ENCODE measurements at places on chromosomes 11 and 22. TPM values are rescaled to one million over a fixed set of nuclear protein-coding genes. Genes with fewer than 3 reads are reported as not detected.

GRCh38 chr11:96215110-96215782 is 127.7 kb downstream of the MAML2 start:
- ATAC-seq, result no peak

GRCh38 chr11:61149624-61150615 is 11.3 kb downstream of the VPS37C start:
- peak; percentile 24 for ATAC-seq

DNA sequence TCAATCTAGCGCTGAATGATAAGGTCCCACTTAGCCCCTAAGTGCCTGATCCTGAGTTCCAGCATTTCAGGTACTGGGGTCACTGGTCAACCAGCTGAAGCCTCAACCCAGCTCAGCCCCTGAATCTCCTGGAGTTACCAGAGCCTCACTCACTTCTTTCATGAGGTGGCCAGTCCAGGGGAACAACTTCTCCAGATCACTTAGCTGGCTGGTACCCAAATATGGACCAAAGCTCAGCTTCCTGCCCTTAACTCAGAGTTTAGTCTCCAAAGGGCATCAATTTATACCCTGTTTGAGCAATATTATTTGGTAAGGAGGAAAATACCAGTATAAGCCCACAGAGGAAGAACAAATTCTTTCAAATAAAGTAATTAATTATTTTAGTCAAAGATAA is 105.6 kb downstream of the SLC1A2 start:
- no peak for ATAC-seq

DNA sequence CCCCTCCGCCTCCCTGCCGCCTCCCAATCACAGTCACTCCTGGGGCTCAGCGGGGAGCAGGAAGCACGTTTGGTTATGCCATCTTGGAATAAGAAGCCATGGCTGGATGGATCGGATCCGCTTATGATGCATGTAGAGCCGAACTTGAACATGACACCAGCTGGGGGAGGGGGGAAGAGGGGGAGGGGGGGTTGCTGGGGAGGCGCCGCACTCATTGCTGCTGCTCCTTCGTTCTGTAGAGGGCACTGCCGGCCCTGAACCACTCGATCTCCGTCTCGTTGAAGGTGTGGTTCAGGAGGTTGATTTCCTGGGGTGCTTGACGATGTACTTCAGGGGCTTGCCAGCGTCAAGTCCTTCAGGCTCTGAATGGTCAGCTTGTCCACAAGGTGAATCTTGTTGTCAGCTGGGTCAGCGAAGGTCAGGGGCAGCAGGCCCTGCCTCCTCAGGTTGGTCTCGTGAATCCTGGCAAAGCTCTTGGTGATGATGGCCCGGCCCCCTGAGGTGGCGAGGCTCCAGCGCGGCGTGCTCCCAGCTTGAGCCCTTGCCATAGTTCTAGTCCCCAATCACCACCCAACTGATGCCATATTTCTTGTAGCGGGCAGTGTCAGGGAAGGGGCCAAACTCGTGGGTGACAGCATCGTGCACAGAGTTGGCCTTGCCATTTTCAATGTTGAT is 476.9 kb upstream of the ISX start:
- no peak for ATAC-seq

DNA sequence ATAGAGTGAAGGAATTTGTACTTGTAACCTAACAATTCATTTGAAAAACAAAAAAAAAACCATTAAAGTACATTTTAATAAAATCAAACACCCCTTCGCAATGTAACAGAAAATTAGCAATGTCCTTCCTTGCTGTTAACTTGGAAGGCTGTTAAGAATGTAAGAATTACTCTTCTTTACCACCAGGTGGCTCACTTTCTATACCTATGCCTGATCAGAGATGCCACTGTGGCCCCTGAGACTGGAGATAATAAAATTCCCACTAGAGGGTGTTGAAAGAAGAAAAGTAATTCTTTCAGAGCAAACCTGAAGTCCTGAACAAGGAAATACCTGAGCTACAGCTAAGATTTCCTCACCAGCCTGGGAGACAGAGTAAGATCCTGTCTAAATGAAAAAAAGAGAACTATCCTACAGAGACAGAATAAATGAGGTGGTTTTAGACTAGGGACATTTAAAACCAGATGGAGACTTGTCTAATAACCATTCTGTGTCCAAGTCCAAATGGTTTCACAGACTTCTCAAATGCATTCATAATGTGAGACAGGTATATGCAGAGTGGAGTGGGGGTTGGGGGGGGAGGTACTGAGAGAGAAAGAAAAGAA is 1089.3 kb downstream of the FAM181B start:
- ATAC-seq, result no peak

- ATAC-seq, result no peak
These were observed 30.5 kb downstream of the CD6 start for GRCh38 chr11:61001931-61002330.

DNA sequence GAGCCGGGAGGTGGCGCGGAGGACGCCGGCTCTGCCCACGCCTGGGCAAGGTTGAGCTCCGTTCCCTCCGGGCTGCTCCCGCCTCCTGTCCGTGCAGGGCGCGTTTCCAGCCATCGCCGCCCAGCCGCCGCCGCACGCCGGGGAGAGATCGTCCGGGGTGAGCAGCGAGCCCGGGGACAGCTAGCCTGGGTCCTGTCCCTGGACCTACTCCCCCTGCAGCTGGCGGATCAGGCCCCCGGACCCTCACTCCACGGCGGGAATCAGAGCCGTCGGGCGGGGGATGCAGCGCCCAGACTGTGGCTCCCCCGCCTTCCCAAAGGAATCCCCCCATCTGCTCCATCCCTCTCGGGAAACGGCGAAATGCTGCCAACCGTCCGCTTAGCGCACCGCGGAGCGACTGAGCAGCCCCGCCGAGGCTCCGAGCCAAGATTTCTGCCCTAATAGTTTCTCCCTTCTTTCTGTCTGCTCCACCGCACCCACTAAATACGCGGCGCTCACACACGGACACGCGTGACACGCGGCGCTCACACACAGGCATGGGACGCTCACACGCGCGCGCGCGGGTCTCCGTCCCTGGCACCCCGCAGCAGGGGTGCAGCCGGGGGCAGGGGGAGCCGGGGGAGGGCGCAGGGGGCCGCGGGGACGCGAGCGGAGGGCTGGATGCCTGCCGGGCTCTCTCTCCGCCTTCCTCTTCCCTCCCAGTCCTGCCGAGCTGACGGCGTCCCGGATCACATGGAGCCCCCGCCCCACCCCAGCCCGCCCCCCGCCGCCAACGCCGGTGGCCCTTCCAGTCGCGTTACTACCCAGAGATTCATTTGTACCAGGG is at the start of gene KCNJ5:
TSS of gene KCNJ5 (plus strand) at position 814 of the 826 bp plus-strand sequence. CDS start 19,918 bp downstream, outside the sequence.
- ATAC-seq, result peak; percentile 75

DNA sequence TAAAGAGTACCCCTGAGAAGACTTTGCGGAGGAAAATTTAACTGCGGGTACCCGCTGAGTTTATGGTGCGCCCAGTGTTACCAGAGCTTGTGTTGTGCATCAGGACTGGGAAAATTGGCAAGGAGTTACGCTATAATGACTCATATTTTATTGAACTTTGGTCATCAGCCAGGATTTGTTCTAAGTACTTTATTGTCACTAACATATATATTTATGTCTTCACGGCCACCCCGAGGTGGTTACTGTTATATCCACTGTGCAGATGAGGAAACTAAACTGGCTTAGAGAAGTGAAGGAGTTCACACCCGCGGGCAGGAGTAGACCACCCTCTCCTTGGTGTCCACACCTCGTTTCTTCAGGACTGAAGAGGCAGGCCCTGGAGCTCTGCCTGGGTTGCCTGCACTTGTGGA is 667 bp downstream of the ACCS start:
- no peak for ATAC-seq

GRCh38 chr22:22506736-22507135 is 1.8 kb downstream of the ZNF280B start:
- no peak for ATAC-seq

DNA sequence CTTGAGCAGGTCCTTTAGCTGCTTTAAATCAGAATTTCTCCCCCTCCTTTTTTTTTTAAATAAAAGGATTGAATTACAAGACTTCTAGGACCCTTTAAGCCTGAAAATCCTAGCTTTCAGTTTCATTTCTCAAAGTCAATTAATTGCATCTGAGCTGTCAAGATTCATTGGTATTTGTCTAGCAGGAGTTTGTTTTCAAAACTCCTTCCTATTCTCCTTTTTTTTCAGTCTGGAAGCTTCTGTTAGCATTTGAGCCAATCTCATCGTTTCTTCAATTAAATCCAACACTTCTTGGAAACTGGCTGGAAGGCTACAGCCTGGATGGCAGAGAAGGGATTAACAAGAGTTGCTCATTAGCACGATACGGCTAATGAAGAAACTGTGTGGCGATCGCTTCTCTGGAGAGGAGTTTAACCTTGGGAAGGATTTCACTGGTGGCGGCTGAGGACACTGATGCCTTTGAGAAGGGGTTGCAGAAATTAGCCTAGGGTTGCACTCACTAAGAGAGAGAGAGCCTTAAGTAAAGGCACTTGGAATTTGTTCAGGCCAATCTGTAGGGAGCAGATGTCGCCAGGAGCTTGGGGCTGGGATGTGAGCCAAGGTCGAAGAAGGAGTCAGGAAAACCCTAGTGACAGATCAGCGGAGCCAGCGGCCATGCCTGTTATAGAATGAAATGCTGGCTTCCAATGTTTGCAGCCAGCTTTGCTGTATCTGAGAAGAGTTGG is 43.8 kb upstream of the API5 start:
- ATAC-seq, result no peak

GRCh38 chr11:65404638-65405339 is 17.8 kb upstream of the NEAT1 start:
- ATAC-seq, result no peak

DNA sequence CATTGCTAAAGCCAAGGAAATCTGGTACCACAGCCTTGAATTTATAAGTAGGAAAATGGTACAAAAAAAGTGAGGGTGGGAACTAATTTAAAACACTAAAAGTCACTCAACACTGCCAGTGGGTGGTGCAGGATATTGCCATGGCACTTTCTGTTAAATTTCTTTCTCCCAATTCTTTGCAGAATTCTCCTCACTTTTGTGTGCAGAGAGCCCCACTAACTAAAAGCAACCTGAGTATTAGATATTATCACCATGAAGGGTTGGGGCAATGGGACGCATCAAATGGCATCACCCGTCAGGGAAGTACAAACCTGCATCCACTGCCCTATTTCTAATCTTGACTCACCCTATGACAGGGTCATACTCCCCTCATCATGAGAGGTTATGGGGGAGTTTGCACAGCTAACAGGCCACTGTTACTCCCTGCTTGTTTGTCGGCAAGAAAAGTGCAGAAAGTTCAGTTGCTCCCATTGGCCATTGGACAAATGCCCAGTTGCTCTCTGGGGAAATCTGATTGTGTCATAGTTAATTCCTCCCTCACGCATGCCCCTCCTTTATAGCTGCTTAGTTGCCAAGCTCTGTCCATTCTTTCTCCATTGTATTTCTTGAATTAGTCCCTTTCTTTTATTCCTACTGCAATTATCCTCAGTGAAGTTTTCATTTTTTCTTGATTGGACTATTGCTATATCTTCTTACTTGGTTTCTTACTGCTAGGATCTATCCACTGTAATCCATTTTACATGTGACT is 93.8 kb upstream of the BLID start:
- no peak for ATAC-seq

GRCh38 chr11:118896472-118896913 is 12.8 kb downstream of the CXCR5 start:
- ATAC-seq, result no peak

GRCh38 chr11:1773994-1774550 is 10.3 kb upstream of the CTSD start:
- no peak for ATAC-seq

- no peak for ATAC-seq
These were observed 6.9 kb downstream of the FXYD6 start for GRCh38 chr11:117869604-117870003.

- no peak for ATAC-seq
These were observed 93.1 kb downstream of the C11orf58 start for GRCh38 chr11:16831316-16832192.

- ATAC-seq, result no peak
These were observed 29.2 kb downstream of the DDIAS start for GRCh38 chr11:82930734-82931133.

TRIM49 gene
- total RNA-seq, result not detected

PGM2L1 gene
- total RNA-seq, result 54.5 TPM

ZNF280A gene
- not detected for total RNA-seq

Measured in motor neuron (in vitro differentiated cells).